T follicular helper cell (primary cell): ENCODE measurements at places on chromosomes 7 and 10.
A peak's percentile ranks its signal among the peaks of the same experiment; 100 is the strongest.

- DNase-seq = no peak
These were observed 14.8 kb downstream of the PDAP1 start for GRCh38 chr7:99393355-99394187.

DNA sequence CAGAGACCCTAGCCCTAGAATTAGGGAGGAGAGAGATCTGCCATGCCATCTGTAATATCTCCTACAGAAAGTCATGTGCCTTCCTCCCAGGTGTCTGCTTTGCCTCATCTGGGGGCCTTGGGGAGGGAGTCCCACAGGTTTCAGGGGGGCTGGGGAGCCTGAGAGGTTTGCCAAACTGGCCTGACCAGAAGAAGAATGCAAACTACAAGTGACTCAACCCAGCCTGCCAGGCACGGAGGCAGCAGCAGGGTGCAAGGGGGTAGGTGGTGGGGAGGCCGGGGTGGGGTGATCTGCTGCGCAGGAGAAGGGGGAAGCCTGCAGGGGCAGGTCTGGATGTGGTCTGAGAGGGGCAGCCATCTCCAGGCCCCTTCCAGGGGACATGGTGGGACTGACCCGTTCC lies 9.6 kb upstream of the TRIM8 start:
- DNase-seq = no peak

DNA sequence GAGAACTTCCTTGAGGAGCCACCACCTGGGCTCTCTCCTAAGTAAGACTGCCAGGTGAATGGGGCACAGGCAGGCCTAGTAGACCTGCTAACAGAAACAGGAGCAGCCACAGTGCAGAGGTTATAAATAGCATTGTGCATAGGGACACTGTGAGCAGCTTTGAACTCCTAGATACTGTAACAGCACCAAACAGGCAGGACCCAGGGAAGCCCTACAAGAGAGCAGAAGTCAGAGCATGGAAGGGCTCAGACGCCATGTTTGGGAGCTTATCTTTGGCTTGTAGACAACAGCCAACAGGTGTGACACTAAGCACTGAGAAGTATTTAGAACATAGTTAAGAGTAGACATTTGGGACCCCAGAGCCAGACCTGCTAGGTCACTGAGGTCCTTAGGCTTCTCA lies 14.5 kb downstream of the XRCC2 start:
- no peak for DNase-seq

- DNase-seq = no peak
These were observed 208.6 kb upstream of the GALNT17 start for GRCh38 chr7:70923181-70923845.

- DNase-seq = no peak
These were observed 191.3 kb downstream of the RNF133 start for GRCh38 chr7:122507591-122507990.

GRCh38 chr10:12691596-12691995 lies 309.9 kb downstream of the CCDC3 start:
- DNase-seq = no peak

- peak; percentile 75 for DNase-seq
These were observed 538 bp downstream of the TRIM8 start for GRCh38 chr10:102644646-102645387.

DNA sequence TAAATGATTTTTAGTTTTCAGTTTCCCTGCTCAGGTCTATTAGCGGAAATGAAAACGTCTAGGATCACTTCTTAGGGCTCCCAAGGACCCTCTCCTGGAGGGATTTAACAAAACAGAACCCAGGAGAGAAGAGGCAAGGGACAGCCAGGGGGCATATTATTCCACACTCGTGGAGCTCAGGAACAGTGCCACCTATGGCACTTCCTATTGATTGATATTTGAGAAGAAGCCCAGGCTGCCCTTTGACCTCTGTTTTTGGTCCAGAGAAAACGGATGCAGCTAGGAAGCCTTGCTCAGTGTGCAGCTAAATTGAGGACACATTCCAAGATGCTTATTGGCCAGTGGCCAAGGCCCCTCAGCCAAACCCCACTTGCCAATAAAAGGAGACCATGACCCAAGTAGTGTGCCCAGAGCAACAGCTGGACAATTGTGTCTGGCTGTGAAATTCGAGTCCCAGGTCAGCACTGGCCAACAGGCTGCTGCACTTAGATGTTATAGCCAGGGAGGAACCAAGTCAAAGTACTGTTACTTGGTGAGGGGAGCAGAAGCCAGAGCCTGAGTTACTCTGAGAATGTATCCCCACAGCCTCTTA lies 24.0 kb upstream of the GPNMB start:
- DNase-seq = no peak

GRCh38 chr10:16950656-16951601 lies 133.7 kb upstream of the RSU1 start:
- no peak for DNase-seq
